T-helper 9 cell (primary cell): ENCODE measurements at places on chromosomes 6 and 20.

DNA sequence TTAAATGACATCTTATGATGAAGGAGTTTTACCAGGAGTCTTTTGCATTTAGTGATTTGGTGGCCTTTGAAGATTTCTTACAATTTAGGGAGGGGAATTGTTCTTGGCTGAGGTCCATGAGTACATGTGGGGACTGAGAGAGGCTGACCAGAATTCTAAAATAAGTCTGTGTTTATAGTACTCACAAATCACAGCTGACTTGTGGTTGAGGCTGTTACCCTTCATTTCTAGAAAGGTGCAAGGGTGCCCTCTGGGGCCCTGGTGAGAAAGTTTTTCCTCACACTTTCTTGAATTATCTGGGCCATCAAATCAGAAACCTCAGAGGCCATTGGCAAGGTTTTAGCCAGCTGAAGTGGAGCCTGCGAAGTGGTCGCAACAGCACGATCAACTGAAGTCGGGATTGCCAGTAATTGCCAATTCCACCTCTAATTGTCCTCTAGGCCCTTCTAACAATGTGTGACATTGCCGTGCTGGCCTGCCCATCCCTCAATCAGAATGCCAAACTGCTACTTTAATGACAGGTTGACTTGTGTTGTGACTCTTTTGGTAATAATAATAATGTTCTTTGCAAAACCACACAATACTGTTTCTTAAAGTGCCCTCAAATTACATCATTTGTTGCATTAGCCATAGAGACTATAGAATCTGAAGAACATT, 221.6 kb downstream of the OGFRL1 start:
- DNase-seq = no peak

GRCh38 chr20:11797156-11797555, 120.5 kb upstream of the BTBD3 start:
- DNase-seq = no peak

DNA sequence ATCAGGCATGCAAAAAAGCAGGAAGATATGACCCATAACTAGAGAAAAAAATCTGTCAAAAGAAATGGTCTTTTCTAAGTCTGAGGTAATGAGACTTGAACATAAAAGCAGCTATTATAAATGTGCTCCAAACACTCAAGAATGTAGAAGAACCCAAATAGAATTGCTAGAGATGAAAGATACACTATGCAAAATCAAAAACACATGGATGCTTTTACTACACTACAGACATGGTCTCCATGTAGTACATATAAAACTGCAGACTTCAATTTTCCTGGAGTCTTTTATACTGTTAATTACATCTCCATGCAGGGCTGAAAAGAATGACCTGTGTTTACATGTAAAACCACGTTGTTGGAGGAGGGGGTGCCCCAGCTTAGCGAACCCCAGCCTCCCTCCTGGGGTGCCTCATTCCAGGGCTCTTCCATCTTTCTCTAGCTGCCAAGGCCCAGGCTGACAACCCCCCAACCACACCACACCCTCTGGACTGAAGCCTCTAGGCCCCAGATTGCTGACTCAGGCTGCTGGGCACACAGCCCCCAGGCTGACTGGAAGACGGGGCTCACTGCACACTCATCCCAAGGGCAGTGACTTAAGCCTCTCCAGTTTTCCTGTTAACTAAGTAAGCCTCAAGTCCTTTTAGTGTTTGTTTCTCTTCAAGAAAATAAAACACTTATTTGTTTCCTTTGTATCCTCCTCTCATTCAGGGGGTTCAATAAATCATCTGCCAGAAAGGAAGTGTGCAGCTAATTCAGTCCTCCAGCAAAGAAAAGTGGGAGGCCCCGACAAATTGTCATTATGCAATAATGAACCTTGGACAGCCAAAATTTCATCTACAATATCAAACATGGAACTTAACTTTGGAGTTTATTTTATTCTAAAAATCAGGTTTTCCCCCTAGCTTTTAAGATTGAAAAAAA, 26.0 kb upstream of the PLAGL1 start:
- no peak for DNase-seq

DNA sequence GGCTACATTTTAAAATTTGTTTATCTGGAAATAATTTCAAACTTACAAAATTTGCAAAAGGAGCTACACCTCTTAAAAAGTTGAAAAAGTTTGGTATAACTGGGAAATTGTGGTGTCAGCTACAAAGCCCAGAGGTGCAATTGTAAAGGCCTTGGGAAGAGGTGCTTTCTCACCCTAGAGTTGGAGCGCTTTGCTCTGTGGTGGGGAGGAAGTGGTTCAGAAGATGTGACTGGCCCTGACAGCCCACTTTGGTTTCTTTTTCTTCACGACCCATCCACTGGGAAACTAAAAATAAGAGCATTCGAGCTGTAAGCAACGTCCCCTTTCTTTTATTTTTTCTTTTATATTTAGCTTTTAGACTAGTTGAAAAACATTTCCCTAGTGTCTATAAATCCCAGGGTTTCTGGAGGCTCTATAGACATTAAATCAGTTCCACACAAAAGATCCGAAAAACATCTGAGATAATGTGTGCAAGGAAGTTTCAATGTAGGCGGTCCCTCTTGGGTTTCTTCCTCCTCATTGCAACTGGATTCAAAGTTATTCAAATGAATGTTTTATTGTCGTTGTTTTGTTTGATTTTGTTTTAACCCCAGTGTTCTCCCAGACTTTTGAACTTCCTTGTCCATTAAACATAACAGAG, 397.8 kb downstream of the KIF16B start:
- no peak for DNase-seq

DNA sequence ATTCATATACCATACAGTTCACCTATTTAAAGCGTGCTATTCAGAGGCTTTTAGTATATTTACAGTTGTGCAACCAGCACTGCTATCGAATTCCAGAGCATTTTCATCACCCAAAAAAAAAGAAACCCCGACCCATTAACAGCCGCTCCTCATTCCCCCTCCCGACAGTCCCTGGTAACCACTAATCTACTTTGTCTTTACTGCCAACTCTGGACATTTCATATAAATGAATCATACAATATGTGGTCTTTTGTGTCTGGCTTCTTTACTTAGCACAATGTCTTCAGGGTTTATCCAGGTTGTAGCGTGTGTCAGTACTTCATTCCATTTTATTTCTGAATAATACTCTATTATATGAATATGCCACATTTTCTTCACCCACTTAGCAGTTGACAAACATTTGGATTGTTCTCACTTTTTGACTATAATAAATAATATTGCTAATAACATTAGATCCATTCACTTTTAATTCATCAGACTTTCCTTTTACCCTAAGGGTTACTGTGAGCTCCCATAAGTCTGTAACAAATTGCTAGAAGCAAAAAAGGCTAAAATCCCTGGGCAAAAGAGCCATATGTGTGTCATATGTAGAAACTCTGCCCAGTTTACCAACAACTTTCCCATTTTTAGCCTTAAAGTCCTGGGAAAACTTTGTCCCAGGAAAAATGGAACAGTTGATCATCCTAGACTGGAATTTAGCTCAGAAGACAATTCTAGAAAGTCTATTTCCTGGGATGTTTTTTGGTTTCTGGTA, 23.2 kb upstream of the ROS1 start:
- no peak for DNase-seq

DNA sequence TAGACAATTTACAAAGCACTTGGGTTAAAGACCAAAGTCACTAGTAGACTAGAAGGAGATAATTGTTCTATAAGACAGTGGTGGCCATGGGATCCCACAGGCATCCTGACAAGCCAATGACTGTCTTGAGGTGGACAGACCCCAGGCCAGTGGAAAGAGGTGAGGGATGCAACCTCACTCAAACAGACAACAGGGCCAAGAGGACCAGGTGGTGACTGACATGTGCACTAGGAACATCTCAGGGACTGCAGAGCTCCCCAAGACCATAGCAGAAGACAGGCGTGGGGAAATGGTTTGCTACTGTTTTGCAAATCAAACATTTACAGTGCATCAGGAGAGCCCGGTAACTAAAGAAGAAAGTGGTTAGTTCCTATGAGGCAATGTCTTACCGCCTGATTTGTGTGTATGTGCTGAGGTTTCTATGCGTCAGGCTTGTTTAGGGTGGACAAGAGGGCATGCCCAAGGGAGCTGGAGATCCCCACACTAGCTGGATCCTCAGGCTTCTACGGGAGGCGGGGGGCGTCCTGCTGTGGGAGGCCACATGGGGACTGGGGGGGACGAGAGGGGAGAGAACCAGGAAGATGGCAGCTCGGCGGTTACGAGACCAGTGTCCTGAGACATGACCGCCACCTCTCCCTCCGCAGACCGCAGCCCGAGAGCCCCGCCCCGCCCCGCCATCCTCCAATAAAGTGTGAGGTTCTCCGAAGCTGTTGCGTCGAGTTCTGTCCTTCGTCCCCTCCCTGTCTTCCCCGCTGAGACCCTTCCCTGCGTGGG, 623 bp upstream of the MRPS26 start:
- DNase-seq = peak; percentile 28

- DNase-seq = no peak
Observed at GRCh38 chr20:49561256-49561655, 6.7 kb downstream of the PTGIS start.

GRCh38 chr6:150220634-150221551, 78.0 kb downstream of the PPP1R14C start:
- no peak for DNase-seq

DNA sequence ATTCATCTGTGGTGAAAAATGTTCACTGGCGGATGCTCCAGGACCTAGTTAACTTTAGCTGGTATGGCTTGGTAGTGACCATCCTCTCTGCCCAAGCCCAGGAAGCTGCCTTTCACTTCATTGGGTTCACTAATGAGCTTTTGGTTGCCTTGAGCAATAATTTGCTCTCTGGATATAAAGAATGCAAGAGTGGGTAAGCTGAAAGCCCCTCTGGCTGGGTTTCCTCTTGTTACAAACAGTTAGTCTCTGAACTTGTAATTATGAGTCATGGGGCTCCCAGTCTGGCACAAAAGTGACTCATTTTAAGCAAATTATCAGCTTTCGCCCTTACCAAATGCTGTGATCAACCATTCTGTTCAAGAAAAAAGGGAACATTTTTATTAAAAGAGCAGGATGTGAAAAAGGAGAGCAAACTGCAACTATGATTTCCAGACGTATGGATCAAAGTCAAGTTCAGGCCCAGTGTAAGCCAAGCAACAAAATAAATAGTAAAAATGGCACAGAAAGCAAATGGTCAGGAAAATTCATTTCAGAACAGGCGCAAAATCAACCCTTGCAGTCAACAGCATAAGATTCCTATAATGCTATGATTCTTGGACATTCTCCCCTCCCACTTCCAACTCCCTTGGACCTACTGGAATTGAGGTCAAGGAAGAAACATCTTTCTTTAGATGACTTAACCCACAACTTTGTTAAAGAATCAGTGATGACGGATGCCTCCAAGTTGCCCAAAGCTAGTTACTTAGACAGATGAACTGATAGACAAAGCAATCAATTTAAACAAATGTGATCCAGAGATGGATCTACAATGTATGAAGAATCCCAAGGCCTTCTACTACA, 130.0 kb upstream of the KCNK16 start:
- no peak for DNase-seq

DNA sequence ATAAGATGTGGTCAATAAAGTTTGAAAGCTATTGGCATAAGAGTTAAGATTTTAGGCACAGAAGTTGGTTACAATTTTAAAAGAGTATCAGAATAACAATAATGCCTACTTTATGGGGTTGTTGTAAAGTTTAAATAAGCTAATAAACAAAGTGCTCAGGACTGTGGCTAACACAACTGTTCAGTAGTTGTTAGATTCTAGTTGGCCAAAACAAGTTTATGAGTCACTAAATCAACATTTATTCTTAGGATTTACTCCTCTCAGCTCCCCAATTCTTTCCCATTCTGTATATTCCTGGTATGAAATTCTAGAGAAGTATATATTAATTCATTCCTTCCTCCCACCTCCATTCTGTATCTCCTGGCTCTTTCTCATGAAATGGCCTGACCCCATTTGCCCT, 14.5 kb downstream of the RMND1 start:
- DNase-seq = no peak

GRCh38 chr20:62426699-62427131, 624 bp downstream of the RBBP8NL start:
- DNase-seq = no peak

DNA sequence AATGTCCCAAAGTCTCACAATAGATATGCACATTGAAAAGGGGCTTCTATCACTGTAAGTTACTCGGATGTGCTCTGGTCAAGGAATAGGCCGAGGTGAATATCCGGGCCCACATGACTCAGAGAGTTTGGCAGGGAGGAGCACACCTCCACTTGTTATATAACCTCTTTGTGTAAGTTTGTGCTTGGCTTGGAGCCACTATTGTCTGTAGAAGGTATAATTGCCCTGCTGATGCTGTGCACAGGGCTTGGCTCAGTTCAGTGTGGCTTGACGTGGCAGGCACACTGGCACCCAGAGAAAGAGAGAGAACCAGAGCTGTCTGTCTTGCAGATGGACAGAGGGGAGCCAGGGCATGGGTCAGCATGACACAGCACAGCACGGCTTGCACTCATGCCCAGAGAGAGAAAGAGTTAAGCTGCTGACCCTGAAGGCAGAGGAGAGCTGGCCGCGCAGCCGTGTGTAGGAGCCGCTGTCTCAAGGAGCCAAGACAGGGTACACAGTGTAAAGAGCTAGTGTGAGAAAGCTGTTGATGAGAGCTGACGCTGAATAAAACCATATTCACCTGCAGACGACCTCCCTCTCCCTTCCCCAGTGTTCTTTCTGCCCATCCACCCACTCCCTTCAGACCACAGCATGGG, 482.5 kb downstream of the C6orf118 start:
- no peak for DNase-seq

DNA sequence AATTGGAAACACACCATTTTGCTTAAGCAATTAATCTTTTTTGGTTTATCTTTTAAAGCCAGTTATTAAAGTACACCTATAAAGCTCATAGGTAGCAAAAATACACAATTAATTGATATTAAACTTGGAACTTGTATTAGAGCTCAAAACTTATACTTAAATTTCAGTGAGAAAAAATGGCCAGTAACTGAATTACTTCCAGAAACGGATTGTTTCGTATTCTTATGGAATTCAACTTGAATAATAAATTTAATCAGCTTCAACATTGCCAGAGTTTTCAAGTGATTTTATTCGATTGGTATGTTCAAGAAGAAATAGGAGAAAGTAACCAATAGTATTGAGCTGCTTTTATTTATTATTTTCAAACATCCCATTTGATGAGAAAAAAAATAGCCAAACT, 112.7 kb upstream of the PDE10A start:
- no peak for DNase-seq

DNA sequence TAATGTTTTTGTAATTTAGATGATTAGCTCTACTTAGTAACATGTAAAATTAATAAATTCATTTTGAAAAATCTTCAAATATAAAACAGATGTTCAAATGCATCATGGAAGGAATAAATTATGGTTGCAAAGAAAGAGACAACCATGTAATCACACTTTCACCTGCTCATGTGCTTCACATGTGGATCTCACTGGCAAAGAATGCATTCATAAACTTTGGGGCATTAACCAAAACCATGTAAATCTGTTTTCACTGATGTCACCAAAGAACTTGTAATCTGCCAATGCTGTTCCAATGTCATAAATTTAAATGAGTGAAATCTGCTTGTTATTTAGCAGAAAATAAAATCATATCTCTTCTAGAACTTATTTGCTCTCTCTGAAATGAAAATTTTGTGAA, 142.7 kb downstream of the TENT5A start:
- no peak for DNase-seq

- DNase-seq = no peak
Observed at GRCh38 chr6:91886183-91886795, 1299.4 kb upstream of the MAP3K7 start.
